ENCODE measurements at places on chromosomes 6 and 20. TPM values are rescaled to one million over a fixed set of nuclear protein-coding genes. Genes with fewer than 3 reads are reported as not detected.

The UST gene
- polyA plus RNA-seq, result 9.5 TPM

The C20orf144 gene
- 0.21 TPM for polyA plus RNA-seq

The FANCE gene
- 17.0 TPM for polyA plus RNA-seq

The VWA7 gene
- 1.1 TPM for polyA plus RNA-seq

The POM121L2 gene
- 0.05 TPM for polyA plus RNA-seq

The MOG gene
- 0.19 TPM for polyA plus RNA-seq

The HCRTR2 gene
- 0.23 TPM for polyA plus RNA-seq

The ATP6V1G2 gene
- 5.7 TPM for polyA plus RNA-seq

The TINAG gene
- not detected for polyA plus RNA-seq

The SIGLEC1 gene
- polyA plus RNA-seq, result 0.02 TPM

The TGM3 gene
- 0.12 TPM for polyA plus RNA-seq

Data from H1 (cell line).